Activated T-helper 17 cell treated with anti-CD3 and anti-CD28 coated beads, Interleukin-2, amount 50 U/mL, for 72 hours (primary cell): ENCODE measurements at places on chromosomes 2 and 18. TPM values are rescaled to one million over a fixed set of nuclear protein-coding genes. Genes with fewer than 3 reads are reported as not detected.

DNA sequence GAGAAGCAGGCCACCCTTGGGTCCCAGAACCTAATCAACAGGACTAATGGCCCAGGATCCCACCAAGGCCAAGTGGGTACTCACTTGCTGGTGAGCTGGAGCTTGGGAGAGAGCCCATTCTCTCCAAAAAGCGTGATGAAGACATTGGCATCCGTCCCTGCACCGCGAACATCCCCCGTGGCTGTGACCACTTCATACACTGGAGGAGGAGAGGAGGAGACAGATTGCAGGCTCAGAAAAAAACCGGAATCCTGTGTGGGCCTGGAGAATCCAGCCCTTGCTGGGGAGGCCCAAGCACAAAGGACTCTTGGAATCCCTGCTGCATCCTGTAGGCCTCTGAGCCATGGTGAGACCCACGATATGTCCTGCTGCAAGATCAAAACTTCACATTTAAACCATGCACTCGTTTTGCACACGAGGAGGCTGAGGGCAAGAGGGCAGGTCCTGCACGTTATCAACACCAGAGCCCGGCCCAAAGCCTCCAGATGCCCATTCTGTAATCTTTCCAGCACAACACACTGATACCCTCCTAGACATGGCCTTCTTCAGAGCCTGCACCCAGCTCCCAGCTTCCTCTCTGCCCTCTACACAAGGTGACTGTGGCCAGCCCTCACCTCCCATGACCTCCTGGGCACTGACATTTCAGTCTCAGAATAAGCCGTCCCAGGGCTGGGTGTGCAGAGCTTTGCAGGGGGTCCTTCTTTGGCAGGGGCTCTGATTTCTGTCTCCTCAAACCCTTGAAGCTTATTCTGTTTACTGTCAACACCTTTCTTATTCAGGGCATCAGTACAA, 7.8 kb downstream of the LOXHD1 start:
- ATAC-seq = no peak

DNA sequence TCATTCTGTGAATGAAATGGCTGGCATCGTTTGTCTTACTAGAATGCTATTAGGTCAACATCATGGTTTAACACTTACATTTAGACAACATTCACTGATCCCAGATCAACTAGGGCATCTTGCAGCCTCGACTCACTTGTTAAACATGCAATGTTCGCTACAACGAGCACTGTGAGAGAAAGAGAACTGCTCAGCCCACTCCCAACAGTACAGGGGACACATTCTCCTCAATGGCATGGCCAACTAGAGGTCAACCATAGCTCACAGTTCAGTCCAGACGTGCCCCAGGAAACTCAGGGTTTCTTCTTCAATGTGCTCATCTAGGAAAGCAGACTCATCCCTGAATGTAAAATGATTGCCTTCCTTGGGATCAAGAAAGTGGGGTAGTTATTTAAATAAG, 5.9 kb downstream of the WIPF1 start:
- no peak for ATAC-seq

DNA sequence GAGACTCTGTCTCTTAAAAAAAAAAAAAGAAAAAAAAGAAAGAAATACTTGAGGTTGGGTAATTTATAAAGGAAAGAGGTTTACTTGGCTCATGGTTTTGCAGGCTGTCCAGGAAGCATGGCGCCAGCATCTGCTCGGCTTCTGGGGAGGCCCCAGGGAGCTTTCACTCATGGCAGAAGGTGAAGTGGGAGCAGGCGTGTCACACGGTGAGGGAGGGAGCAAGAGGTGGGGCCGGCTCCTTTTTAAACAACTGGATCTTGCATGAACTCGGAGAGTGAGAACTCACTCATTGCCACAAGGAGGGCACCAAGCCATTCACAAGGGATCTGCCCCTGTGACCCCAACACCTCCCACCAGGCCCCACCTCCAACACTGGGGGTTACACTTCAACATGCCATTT, 30.6 kb downstream of the CYP26B1 start:
- no peak for ATAC-seq

DNA sequence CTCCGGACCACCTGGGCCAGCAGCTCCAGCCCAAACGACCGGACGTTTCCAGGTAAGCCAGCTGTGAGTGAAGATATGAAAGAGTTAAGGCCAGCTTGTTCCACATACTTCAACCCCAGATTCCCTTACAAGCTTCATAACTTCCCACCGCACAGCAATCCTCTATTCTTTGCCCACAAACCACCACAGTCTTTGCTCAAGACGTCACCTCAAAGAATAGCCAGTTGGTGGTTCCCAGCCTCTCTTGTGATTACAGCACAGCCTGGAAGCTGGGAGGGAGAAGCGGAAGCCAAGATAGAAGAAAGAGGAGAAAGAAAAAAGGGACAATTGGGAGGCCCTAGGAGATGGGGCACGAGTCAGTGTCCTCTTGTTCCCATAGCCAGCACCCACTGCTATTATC, 70.6 kb downstream of the NRP2 start:
- ATAC-seq = no peak

Gene UGT1A4
- not detected for total RNA-seq

GRCh38 chr18:47118981-47119380, 31.3 kb downstream of the HDHD2 start:
- no peak for ATAC-seq

Gene RRM2
- total RNA-seq = 567 TPM

Gene CYP26B1
- not detected for total RNA-seq

- ATAC-seq = no peak
Measured at GRCh38 chr18:22021701-22022100, 147.7 kb upstream of the GATA6 start.

Gene RPRM
- not detected for total RNA-seq
